HEK293T (cell line): ENCODE measurements at places on chromosomes 4 and X.

DNA sequence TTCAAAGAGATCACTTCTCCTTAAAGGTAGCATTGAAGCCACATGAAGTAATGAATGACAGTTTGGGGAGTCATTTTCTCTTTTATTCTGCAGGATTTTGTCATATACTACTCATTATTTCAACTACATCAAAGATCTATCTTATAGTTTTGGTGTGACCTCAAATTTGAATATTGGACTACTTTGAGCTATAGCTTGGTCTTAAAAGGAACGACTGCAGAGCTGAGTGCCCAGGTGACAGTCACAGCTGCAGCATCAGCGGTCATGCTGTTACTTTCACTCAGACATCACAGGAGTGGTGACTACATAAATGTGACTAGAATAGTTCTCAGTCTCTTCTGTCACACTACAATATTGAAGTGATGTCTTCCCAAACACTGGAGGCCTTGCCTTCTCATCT lies 10.7 kb upstream of the SPCS3 start:
- no peak for DNase-seq

DNA sequence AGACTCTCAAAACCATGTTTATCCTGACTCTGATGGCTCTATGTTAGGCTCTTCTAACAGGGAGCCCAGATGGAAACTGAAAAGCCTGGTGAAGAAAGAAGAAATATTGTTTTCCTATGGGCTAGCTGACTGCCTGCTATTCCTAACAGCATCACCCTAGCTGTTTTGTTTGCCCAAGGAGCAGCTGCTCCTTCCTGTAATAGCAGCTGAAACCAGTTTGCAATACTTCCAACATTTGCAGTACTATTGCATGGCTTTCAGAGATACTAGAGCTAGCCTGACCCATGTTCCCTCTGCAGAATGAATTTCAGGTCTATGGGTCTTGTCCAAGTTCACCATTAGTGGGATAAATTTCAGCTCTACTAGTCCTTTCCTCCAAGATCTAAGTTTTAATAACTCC lies 495.2 kb downstream of the INPP4B start:
- DNase-seq: no peak

GRCh38 chrX:40424259-40424658 lies 156.5 kb upstream of the ATP6AP2 start:
- DNase-seq: no peak

DNA sequence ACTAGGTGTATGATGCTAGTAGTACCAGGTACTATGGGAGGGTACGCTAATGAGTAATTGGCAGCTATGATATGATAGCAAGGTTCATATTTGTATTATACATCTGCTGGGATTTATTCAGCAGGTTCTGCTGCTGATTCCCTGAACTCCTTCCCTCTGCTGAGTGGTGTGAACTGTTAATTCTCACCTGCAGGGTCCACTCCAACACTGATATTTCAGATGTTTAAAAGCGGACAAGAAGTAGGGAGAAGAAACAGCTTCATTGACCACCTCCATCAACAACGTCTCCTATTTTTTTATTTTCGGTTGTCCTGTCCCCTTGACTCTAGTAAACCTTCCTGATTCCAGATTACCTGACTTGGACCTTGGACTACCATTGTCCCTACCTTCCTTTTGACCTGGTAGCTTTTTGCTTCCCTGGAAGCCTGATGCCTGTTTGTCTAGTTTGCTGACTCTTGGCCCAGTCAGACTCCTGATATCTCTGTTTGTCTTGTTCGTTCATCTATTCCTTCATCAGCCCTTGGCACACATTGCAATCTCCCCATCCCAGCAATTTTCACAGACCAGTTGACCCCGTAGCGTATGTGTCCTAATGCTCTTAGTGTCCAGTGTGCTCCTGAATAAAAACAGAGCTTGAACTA lies 34.0 kb upstream of the RNF128 start:
- no peak for DNase-seq

DNA sequence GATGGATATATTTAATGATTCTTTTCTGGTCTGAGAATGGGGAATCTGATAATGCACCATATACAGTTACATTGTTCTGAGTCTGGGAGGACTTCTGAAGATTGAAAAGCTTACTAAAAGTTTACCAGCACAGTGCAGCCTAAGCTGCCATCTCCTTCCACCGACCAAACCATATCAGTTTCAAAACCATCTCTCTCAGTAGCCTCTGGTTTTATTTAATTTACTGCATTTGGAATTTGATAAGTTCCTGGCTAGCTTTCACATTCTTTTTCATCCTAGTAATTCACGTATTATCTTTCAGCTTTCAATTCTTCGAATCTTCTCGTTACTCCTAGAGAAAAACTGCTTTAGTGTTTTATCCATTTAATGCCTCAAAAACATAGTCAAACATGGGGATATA lies 181.4 kb upstream of the HCCS start:
- no peak for DNase-seq

- no peak for DNase-seq
These were observed 1521.7 kb downstream of the RPA4 start for GRCh38 chrX:98405376-98405775.

- DNase-seq: no peak
These were observed 48.1 kb upstream of the TBL1X start for GRCh38 chrX:9416562-9417348.

- DNase-seq: peak; percentile 31
These were observed 79.6 kb downstream of the SMIM20 start for GRCh38 chr4:25993395-25994185.

DNA sequence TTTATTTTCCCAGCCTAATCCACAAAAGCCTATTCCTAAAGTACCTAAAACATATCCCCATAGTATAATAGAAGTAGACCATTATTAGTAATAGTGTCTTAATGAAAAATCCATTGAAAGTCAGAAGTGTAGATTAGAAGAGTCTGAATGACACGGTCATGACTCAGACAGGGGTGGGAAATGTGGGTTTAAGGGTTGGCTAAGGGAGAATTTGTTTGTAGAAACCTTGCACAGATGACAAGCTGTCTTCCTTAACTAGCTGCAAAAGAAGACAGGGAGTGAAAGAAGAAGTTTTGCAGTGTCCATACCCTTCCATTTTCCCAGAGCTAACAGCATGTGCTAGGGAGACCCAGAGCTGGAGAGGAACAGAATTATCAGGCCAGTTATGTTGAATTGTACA lies 242.7 kb upstream of the ETNPPL start:
- no peak for DNase-seq

- DNase-seq: no peak
These were observed 1.2 kb downstream of the DRP2 start for GRCh38 chrX:101220662-101221260.

GRCh38 chrX:17597327-17597726 lies 140.0 kb upstream of the SCML1 start:
- DNase-seq: no peak

GRCh38 chrX:124555036-124555595 lies 208.8 kb downstream of the SH2D1A start:
- no peak for DNase-seq

DNA sequence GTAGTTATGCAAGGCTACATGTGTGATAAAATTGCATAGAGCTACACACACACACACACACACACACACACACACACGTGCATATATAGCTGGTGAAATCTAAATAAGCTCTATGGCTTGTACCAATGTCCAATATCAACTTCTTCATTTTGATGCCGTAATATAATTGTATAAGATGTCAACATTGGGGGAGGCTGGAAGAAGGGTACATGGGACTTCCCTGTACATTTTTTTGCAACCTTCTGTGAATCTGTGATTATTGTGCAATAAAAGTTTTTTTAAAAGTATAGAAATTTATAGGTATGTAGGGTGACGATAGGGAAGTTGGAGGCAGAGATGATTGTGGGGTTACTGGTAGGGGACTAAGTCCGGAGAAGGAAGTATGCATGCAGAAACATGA lies 105.5 kb downstream of the HDAC8 start:
- DNase-seq: no peak

GRCh38 chr4:113293043-113293560 lies 243.6 kb downstream of the ANK2 start:
- no peak for DNase-seq

GRCh38 chrX:135697601-135698000 lies 15.8 kb upstream of the CT45A1 start:
- no peak for DNase-seq

GRCh38 chrX:44144177-44144945 lies 171.2 kb upstream of the NDP start:
- no peak for DNase-seq

GRCh38 chrX:120377715-120378114 lies 15.8 kb downstream of the ATP1B4 start:
- no peak for DNase-seq
